ENCODE measurements at places on chromosomes 3 and 15. TPM values are rescaled to one million over a fixed set of nuclear protein-coding genes. Genes with fewer than 3 reads are reported as not detected.

The FAM174B gene
- polyA plus RNA-seq: 7.6 TPM

The MKRN3 gene
- 0.86 TPM for polyA plus RNA-seq

The SOX14 gene
- not detected for polyA plus RNA-seq

The TM4SF1 gene
- 52.8 TPM for polyA plus RNA-seq

The GPR149 gene
- polyA plus RNA-seq: not detected

The ALG1L2 gene
- polyA plus RNA-seq: not detected

The MYO1E gene
- polyA plus RNA-seq: 10.7 TPM

The UNC13C gene
- polyA plus RNA-seq: not detected

The CAMP gene
- 0.09 TPM for polyA plus RNA-seq

The SI gene
- not detected for polyA plus RNA-seq

The HRG gene
- not detected for polyA plus RNA-seq

The C3orf85 gene
- not detected for polyA plus RNA-seq

The LIPH gene
- 0.03 TPM for polyA plus RNA-seq

The C3orf22 gene
- polyA plus RNA-seq: not detected
